Kidney glomerular epithelial cell (primary cell): ENCODE measurements at places on chromosomes 11 and 22.

DNA sequence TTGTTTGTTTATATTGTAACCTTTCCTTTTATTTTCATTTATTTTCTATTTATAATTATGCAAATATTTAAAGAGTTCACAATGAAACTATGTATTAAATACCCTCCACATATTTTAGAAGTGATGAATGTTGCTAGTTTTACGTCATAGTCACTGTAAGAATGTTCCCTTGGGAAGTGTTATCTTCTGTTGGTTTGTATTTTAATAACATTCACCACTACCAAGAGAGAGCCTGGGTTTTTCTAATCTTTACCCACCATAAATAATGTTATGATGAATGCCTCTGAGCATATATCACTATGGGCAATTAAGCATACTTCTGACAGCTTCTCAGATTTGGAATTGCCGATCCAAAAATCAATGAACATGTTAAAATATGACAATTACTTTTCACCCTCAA is 80.7 kb downstream of the GGT1 start:
- no peak for DNase-seq

- DNase-seq: no peak
Observed at GRCh38 chr11:73236205-73236765, 18.2 kb downstream of the P2RY2 start.

DNA sequence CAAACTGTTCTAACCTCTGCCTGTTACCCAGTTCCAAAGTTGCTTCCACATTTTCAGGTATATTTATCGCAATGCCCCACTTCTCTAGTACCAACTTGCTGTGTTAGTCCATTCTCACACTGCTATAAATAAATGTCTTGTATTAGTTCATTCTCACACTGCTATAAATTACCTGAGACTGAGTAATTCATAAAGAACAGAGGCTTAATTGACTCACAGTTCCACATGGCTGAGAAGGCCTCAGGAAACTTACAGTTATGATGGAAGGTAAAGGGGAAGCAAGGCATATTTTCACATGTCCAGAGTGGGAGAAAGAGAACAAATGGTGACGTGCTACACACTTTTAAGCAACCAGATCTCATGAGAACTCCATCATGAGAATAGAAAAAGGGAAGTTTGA is 130.4 kb upstream of the C11orf87 start:
- DNase-seq: no peak

DNA sequence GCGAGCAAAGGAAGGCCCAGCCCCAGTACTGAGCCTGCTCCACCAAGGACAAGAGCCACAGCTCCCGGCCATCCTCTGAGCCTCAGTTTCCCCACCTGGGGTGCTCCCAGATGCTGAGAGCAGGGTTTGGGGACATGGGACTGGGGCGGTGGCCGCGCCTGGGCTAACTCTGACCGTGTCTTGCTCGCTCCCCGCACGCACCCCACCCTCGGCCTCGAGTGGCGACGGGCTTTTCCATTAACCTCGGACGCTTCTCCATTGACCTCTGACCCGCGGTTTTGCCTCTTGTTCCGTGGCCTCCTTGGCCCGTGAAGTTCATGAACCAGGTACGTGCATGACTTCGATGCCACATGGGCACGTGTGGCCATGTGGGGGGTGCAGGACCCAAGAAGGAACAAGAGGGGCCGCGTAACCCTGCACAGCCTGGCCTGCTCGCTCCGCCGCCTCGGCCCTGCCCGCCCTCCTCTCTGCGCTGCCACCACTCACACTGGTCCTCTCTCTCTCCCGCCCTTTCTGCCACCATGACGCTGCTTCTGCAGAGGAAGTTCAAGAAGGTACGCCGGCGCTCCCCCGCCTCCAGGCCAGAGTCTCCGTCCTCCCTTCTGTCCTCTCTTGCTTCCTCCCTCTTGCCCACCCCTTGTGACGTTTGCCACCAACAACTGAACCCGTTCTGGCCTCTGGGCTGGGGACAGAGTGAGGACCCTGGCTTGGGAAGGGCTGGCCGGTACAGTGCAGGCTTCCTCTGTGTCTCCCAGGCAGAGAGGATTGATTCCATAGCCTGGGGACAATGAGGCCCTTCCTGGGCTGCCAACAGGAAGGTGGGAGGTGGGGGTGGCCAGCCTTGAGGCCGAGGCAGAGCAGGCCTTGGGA is 6.9 kb downstream of the TNNT3 start:
- no peak for DNase-seq

GRCh38 chr11:93801366-93801765 is 17.3 kb downstream of the MED17 start:
- no peak for DNase-seq

DNA sequence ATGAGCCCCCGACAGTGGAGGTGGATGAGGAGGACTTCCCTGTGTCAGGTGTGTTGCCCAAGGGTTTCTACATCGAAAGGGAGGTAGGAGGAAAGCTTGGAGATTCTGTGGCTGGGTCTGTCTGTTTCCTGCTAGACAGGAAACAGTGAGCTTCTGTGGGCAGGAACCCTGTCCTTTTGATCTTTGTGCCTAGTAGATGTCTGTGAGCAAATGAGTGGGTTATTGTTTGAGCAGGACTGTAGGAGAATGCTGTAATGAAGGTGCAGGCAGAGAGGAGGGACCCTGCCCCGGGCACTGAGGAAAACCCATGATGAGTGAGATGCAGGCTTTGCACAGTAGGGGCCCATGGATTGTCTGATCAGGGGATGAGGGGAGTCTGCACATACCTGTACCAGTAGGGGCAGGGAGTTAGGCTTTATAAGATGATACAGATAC is 14.0 kb downstream of the USP35 start:
- no peak for DNase-seq

DNA sequence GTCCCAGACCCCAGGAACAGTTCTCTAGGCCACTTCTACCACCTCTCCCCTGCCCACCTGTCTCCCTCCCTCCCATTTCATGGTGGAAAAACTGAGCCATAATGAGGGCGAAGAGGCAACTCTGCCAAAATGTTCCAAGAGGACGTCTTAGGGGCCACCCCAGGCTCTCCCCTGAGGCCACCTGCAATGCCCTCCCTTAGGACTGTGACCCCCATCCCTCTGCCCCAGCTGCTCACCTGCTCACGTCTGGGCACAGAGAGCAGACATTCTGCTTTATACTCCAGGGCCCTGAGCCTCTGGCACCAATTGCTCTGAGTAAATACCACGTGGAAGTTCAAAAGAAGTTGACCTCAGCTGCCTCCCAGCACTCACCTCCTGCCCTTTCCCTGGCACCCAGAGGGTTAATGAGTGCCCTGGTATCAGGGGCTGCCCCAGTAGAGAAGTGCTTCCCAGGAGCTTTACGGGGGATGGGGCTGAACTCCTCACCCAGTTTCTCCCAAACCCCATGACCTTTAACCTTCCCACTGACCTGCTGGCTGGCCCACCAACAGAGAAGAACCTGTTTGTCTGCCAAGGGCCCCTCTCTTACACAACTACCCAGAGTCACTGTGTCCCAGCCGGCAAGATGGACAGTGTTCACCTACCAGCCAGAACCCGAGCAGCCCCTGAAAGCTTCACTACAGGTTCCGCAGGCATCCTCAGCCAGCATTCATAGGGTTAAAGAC is 627 bp upstream of the APOA5 start:
- DNase-seq: no peak

DNA sequence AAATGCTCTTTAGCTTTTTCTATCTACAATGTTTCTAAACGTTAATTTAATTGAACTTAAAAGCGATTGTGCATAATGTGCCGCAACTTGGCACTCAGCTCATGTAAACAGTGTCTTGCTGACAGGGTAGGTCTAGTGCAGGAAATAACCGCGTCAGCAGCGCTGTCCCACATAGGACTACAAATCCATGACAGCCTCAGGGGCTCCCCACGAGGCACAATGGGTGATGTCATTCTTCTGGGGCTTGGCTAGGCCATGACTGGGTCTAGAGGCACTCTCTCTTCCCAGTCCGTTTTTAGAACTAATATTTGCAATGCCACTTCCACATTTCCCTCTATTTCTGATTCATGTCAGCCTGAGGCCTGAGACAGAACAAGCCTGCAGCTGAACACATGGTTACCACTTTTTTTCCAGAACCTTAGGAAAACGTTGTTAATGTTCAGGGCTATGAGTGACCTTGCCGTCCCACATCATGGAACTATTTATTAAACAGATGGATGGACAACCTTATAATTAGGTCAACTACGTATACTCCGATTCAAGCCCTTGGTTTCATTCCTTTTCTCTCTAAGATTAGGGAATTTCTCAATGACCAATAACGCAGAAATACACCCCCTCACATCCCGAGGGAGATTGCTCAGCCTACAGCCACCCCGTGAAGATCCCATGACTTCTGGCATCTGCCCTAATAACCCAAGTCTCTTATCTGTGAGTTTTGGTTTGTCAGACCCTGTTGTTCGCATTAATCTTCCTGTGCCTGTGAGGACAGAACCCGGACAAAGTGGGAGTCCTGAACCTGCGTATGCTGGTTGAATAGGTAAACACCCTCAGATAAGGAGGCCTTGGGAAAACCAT is 19.4 kb upstream of the SNX32 start:
- no peak for DNase-seq

GRCh38 chr11:106087815-106088435 is 10.5 kb downstream of the AASDHPPT start:
- DNase-seq: peak; percentile 45

DNA sequence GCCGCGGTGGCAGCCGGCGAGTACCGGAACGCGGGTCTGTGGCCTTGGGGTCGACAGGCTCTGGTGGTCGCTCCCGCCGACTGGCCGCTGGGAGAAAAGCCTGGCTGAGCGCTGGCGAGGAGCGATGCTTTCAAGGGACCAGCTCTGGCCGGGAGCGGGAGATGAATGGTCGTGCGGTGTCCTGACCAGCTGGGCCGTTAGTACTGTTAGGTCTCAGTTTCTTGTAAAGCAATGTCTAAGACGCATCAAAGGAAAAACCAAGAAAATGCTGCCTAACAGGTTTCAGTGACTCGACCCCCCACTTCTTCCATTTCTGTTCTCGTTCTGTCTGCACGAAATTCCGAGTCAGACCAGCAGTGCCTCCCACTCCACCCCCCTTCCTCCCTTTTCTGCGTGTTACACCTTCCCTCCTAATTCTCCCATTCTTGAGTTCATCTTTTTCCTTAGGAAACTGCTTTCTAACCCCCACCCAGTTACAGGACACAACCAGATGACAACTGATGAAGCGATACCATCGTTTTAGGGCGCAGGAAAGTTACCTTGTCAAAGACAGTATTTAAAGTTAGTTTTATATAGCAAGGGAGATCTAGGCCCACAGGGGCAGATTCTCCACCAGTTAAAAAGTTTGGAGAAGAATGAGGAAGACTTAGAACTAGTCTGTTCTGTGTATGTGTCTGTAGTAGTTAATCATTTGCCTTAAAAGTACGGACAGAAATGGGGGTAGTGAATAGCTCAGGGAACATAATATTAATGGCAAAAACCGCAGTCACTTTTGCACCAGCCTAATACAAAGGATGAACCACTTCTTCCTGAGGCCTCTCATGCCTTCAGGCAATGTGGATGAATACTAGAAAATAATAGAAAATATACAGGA is 1.0 kb downstream of the CUL5 start:
- peak; percentile 51 for DNase-seq

- no peak for DNase-seq
Observed at GRCh38 chr11:128723531-128723930, 29.7 kb downstream of the FLI1 start.

DNA sequence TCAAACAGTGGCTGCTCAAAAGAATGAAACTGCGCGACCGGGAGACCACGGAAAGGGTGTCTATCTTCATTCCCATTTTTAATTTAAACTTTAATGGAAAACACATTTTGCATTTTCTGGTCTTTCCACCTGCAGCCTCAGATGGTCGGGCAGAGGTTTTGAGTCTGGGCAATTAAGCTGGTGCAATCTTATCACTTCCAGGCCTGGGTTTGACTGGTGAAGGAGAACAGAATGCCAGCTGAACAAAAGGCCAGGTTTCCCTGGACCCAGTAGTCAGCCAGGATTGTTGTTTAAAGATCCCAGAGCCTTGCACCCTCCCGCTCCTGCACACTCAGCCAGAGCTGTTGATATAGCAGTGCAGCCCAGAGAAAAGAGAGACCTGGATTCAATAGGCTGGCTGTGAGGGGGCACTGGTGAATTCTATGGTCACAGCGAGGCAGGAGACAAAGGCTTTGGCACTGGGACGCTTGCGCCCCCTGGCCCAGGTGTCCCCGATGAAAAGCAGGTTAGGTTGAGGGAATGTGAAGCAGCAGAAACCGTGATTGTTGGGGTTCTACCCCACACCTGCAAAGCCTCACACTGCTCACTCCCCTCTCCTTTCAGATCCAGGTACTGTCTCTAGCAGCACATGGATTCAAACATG is 83.6 kb downstream of the FLI1 start:
- DNase-seq: no peak

GRCh38 chr11:87555101-87555500 is 517.4 kb downstream of the TMEM135 start:
- no peak for DNase-seq

DNA sequence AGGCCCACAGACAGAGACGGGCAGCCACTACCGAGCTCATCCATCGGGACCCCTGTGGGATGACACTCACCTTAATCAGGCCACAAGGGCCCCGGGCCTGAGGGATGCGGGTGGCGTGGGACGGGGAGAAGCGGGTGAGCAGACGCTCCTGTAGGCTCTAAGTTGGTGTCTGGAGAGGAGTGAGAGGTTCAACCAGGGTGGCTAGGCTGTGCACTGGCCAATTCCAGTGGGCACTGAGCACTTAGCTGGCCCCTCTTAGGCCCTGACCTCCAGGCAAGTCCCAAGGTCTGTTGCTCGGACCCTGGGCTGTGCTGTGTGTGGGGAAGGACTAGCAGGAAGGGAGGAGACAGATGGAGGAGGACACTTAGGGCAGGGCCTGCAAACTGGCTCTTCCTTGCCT is 139.3 kb downstream of the ST3GAL4 start:
- DNase-seq: no peak

- no peak for DNase-seq
Observed at GRCh38 chr11:47185305-47186075, 744 bp downstream of the PACSIN3 start.

GRCh38 chr11:74154620-74155281 is 16.1 kb downstream of the C2CD3 start:
- peak; percentile 33 for DNase-seq

- no peak for DNase-seq
Observed at GRCh38 chr11:60931917-60932316, 7.7 kb downstream of the TMEM132A start.

GRCh38 chr11:46693597-46694012 is 6.8 kb downstream of the ARHGAP1 start:
- DNase-seq: peak; percentile 37

GRCh38 chr11:46299451-46299961 is 22.0 kb downstream of the CREB3L1 start:
- DNase-seq: no peak

GRCh38 chr22:38453996-38454352 is 1.0 kb downstream of the KCNJ4 start:
- DNase-seq: no peak

- DNase-seq: no peak
Observed at GRCh38 chr22:22520667-22521602, 865 bp upstream of the ZNF280A start.

DNA sequence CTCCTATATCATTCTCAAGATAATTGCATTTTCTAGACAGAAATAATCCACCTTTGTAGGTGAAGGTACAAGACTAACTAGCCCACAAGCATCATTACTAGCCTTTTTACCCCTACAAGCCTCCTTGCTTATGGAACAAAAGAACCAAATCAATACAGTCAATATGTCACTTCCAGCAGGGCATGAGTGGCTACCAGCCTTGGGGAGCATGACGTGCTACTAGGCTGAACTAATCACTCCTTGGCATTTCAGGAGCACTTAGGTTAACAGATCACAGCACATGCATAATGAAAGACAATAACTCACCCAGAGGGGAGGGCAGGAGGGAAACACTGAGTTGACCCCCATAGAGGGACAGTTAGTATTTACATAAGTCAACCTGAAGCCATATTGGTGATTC is 2.7 kb downstream of the DRD2 start:
- no peak for DNase-seq
